ENCODE measurements at places on chromosomes 1 and 21. TPM values are rescaled to one million over a fixed set of nuclear protein-coding genes. Genes with fewer than 3 reads are reported as not detected.

The IVL gene
- under 0.01 TPM for total RNA-seq

The ZSWIM5 gene
- total RNA-seq: 0.46 TPM

The SPATA21 gene
- not detected for total RNA-seq

The SLC45A1 gene
- 0.78 TPM for total RNA-seq

Measured in pulmonary artery endothelial cell (primary cell).